Activated CD4-positive, alpha-beta T cell treated with anti-CD3 and anti-CD28 coated beads, Interleukin-2, amount 50 U/mL, for 24 hours (primary cell): ENCODE measurements at places on chromosomes 3 and 15.

DNA sequence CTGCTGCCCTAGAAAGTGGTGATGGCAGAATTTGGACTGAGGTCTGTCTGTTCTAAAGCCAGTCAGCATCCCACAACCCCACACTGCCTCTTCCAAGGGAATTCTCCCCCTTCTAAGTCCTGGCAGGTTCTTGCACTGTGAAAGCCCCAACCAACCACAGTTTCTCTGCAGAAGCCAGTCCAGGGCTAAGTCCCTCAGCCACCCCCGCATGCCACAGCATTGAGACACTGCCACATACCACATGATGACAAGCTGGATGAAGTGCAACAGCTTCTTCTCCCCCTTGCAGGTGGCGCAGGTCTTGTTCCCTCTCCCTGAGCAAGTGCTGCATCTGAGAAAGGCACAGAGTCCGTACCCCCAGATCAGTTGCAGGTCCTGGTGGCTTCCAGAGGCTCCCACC, 18.6 kb downstream of the SSUH2 start:
- no peak for DNase-seq

DNA sequence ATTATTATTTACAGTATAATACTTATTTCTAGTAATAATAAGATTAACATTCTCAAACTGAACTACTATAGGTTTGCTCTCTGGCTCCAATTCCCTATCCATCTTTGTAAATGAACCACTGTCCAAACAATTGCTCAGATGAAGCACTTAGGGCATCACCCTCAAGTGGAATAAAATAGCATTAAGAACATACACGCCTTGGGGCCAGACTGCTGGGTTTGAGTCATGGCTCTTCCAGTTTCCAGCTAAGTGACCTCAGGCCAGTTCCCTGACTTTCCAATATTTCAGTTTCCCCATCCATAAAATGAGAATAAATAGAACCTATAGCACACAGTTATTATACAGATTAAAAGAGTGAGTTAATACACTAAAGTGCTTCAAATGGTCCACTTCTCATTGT, 507.2 kb downstream of the MAGI1 start:
- no peak for DNase-seq

DNA sequence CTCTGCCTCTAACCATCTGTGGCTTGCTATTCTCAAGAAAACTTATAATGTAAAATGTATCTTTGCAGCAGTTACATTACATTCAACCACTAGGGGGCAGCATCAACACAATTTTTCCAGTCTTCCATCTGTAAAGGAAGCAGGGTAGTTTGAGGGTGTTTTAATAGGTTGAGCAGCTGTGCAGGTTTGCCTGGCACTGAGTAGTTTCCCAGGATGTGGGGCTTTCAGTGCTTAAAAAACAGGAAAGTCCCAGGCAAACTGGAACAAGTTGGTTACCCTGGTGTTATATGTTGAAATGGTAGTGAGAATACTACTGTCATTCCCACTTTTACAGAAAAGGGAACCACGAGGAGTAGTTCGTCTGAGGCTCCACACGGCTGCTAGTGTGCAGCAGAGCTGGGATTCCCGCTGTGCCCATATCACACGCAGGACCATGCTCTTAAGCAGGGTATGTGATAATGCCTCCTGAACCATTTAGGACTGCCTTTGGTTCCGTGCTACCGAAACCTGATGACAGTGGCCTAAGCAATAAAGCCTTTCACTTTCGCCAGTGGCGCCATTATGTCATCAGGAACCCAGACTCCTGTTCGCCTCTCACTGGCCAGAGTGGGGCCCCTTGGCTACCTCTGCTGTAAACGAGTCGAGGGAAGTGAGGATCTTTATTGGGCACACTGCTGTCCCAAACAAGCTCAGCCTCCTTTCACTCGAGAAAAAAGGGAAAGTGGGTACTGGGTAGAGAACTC, 64.7 kb upstream of the ZBTB38 start:
- peak; percentile 80 for DNase-seq

DNA sequence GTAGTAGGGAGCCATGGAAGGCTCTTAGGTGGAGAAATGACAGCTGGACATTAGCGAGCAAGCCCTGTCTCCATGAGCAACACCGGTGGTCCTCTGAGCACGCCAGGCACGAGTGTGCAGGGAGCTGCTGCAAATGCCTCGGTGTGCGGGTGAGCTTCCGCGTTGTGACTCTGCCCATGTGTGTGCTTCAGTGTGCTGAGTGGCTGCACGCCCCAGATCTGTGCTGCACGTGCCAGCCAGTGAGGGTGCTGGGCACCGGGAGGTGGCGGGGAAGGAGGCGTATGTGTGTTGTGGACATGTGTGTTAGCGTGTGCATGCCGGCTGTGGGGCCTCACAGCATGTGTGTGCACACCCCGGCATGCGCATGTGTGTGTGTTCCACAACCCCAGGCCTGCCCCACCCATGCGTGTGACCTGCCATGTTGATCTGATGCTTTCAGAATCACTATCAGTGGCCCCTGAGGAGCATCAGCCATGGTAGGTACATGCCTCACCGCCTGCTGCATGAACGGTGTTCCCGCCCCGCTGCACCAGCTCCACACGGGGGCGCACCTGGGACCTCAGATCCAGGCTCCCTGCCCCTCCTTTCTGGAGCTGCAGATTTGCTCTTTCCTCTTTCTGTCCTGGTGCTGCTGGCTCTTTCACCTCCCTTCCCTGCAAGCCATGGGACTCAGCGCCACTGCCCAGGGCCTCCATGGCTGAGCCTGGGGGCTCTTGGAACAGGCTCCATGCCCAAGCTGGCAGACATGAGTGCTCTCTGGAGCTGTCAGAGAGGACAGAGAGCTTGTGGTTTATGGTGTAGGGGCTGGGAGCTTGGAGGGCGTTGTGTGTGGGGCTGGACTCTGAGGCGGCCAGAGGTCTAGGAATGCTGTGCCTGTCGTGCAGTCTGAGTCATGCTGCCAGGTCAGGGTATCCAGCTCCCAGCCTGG, 169.4 kb downstream of the TBC1D2B start:
- DNase-seq, result no peak

DNA sequence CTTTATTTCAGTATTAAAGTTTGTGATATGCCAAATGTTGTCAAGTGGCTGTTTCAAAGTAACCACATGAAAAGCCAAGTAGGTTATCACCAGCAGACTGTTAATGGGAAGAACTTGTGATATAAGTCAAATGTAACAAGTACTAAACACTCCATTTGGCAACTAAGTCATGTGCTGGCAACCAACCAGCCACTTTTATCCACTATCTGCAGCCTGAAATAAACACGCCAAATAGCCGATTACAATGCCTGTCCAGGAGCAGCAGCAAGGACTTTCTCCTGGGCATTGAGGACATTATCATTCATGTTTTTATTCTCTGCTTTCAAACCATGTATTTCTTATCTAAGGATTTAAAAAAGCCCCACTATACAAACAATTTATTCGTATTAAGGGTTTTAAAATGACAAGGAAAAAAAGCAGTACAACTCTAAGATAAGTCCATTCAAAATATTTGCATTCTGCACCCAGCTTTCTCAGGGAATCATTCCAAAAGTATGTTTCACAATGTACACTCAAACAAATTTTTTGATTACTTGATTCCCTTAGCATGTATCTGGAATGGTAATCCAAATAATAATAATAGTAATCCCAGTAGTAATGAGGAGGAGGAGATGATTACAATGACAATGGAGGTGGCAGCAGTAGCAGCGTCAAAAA, 448.6 kb downstream of the ERC2 start:
- DNase-seq, result no peak

DNA sequence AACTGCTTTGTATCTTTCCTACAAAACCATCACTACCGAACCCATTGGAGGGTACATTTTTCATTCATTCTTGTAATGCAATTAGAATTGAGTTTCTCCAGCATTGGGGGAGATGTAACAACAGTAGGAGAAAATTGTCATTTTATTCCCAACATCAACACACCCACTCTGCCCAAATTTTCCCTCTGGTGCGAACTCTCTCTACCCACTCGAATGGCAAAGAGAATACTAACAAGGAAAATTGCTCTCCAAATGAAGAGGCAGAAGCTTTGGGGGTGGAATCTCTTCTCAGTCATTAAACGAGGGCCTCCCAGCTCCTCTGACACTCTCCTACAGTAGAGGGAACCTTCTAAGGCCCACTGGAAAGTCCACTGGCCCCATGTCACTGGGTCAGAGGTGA, 135.7 kb downstream of the MEGF11 start:
- DNase-seq, result no peak

DNA sequence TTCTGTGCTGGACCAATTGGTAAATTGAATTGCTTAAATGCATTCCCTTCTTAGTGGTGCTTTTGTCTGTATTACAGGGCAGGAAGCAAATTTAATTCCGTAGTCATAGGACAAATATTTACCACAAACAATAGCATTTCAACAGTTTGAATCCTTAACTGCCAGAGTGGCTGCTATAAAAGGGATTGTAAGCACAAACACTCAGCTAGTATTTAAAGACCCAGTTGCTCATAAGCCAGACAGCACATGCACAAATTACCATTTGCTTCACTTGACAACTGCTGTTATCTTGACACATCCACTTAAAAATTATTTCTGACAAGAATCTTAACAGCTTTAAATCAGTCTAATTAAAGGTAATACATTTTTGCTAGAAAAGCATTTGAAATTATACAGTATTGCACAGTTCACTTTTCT, 490.2 kb upstream of the ADAMTS9 start:
- no peak for DNase-seq

- DNase-seq, result no peak
Measured at GRCh38 chr3:56303487-56303886, 164.8 kb downstream of the ERC2 start.

GRCh38 chr15:78308422-78309032, 9.1 kb upstream of the SKIC8 start:
- peak; percentile 10 for DNase-seq

- no peak for DNase-seq
Measured at GRCh38 chr15:92677999-92678398, 22.4 kb upstream of the FAM174B start.

DNA sequence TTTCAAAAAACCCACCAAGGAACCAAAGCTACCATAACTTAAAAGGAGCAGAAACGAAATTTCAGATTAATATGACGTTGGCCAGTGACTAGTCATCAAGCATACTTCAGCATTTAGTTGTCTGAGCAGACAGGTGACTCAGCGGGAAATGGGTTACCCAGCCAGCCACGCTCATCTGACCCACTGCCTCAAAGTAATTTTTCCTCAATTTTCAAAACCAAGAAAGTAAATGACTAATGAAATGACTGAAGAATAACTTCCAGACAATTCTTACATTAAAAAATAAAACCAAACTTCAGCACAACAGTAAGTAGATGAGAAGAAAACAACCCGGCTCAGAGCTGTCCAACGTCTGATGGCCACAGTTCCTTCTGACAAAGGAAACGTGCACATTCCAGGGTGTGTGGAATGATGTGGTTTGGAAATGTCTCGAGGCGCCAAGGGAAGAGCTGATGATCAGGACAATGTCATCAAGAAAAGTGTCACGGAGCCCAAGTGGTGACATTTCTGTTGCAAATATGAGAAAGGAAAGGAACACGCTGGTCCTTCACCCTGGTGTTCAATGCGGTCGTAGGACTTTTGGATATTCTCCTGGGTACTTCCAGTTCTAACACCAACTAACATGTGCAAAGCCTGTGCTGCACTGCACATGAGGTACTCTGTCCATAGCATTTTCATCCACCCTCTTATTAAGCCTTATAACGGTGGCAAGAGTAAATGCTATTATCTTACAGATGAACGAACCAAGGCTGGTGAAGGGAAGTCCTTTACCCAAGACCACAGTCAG, 79.1 kb downstream of the FOXP1 start:
- peak; percentile 50 for DNase-seq

DNA sequence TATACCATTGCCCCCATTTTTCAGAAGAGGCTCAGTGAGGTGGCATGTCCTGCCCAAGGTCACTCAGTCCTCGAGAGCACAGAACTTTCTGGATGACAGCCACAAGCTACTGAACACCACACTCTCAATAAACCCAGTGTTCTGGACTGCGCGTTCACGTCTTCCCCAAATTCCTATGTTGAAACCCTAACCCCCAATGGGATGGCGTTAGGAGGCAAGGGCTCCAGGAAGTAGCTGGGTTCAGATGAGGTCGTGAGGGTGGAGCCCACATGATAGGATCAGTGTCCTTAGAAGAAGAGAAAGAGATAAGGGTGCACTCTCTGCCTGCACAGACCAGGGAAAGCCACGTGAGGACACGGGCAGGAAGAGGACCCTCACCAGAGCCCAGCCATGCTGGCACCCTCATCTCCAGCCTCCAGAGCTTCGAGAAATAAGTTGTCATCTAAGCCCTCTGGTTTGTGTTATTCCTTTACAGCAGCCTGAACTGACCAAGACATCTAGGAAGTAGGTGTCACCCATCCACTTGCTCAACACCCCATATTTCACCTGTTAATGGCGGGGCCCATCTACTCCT, 324.0 kb downstream of the UACA start:
- no peak for DNase-seq

DNA sequence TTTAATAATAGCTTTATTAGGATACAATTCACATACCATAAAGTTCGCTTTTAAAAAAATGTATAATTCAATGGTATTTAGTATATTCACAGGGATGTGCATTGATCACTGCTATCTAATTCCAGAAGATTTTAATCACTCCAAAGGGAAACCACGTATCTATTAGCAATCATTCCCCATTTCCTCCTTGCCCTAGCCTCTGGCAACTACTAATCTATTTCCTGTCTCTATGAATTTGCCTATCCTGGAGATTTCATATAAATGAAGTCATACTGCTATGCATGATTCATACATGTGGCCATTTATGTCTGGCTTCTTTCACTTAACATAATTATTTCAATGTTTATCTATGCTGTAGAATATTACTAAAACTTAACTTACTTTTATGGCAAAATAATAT, 32.0 kb upstream of the CASR start:
- no peak for DNase-seq

GRCh38 chr3:90026406-90026805, 919.0 kb downstream of the EPHA3 start:
- no peak for DNase-seq

- DNase-seq, result no peak
Measured at GRCh38 chr3:125003859-125004595, 51.8 kb downstream of the HEG1 start.

DNA sequence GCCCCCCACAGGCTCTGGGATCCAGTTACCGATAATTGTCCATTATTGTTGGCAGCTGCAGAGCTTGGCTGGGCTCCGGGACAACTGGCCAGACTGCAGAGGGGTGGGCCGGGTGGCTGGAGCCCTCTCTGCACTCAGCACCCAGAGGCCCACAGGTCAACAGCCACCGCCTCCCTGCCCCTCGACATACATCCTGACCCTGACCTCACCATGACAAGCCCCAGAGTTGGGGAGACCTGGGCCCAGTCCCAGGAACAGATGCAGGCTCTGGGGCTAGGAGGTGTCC, 22.4 kb downstream of the PTH1R start:
- no peak for DNase-seq

GRCh38 chr3:133620066-133620784, 41.5 kb downstream of the TOPBP1 start:
- no peak for DNase-seq
